ENCODE measurements at places on chromosomes 16 and 17. TPM values are rescaled to one million over a fixed set of nuclear protein-coding genes. Genes with fewer than 3 reads are reported as not detected.

- no peaks in the 10 kb centered on the region for H3K27me3 ChIP-seq
- H3K4me1 ChIP-seq: peaks cover 4% of the 10 kb centered on the region
- H3K36me3 ChIP-seq: no peaks in the 10 kb centered on the region
- H3K27ac ChIP-seq: no peak overlapping the region
Observed at GRCh38 chr17:33375103-33375502, 82.0 kb upstream of the ASIC2 start.

GRCh38 chr17:882827-883585 is 96.6 kb downstream of the NXN start:
- H3K36me3 ChIP-seq: no peaks in the 10 kb centered on the region
- H3K27me3 ChIP-seq: no peaks in the 10 kb centered on the region
- H3K27ac ChIP-seq: peak overlapping the region; percentile 87
- peak; percentile 80 for DNase-seq
- no peak overlapping the region for H3K4me3 ChIP-seq

DNA sequence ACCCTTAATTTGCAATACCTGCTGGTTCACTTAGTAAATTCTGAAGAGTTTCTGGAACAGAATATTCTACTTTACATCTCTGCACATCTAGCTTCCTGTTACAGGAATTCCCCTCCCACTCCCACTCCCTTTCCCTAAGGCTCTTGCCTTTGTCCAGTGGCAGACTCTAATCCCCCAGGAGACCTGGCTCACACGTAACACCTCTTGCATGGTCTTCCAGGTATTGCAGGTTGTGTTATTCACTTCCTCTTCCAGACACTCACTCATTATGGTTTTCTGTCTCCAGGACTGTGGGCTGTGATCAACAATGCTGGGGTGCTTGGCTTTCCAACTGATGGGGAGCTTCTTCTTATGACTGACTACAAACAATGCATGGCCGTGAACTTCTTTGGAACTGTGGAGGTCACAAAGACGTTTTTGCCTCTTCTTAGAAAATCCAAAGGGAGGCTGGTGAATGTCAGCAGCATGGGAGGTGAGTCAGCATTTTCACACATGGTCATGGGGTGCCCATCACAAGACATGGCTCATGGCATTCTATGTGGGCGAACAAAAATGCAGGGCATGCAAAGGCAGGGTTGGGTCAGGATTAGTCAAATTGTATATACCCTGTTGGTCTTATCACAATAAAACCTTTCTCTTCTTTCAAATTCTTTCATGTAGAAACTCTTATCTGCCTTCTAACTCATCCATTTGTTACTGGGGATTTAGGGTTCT is 35.8 kb downstream of the HSD17B2 start:
- H3K4me1 ChIP-seq: no peaks in the 10 kb centered on the region
- no peak overlapping the region for H3K4me3 ChIP-seq
- no peak for DNase-seq
- no peaks in the 10 kb centered on the region for H3K27me3 ChIP-seq
- H3K36me3 ChIP-seq: no peaks in the 10 kb centered on the region
- H3K27ac ChIP-seq: no peak overlapping the region

- no peak overlapping the region for H3K4me3 ChIP-seq
- H3K27ac ChIP-seq: no peak overlapping the region
- DNase-seq: no peak
- H3K27me3 ChIP-seq: no peaks in the 10 kb centered on the region
- no peaks in the 10 kb centered on the region for H3K36me3 ChIP-seq
- no peaks in the 10 kb centered on the region for H3K4me1 ChIP-seq
Observed at GRCh38 chr17:77952368-77952767, 6.1 kb upstream of the TNRC6C start.

TRAF7 gene
- 22.7 TPM for total RNA-seq

DNA sequence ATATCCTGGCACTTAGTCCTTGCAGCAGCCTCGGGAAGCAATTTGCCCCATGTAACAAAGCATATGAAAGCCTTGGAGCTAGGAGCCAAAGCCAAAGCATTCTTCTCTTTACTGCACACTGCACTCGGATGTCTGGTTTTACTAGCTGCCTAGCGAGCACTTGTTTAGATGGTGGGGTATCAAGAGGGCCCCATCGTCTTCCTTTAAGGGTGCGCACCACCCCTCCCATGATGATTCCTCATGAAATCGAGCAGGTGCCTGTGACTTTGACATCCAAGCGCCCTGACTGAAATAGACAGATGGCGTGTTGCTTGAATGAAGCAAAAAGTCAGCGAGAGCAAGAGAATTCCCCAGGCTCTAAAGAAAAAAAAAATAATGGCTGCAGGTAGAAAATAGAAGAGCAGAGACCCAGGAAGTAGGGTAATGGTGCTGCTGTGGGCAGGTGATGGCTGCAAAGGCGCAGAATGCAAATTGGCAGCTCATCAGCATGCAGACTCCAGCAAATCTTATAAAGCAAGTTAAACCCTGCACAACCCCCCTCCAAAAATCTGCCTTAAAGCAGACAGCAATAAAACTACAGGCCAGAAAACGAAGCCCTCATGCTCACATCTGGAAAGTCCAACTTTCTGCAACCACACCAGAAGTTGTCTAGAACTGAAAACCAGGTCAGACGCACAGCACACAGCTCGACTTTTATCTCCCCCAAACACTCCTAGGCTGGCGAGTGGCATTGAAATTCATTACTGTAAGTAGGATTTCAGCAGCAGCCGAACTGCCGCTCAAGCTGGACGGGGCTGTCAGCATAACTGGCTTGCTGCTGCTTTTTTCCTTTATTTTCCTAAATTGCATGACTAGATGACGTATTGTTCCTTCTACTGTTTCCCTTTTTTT is 384.3 kb downstream of the RBFOX1 start:
- no peaks in the 10 kb centered on the region for H3K4me1 ChIP-seq
- DNase-seq: no peak
- no peaks in the 10 kb centered on the region for H3K36me3 ChIP-seq
- H3K27me3 ChIP-seq: no peaks in the 10 kb centered on the region
- no peak overlapping the region for H3K4me3 ChIP-seq
- H3K27ac ChIP-seq: no peak overlapping the region

DNA sequence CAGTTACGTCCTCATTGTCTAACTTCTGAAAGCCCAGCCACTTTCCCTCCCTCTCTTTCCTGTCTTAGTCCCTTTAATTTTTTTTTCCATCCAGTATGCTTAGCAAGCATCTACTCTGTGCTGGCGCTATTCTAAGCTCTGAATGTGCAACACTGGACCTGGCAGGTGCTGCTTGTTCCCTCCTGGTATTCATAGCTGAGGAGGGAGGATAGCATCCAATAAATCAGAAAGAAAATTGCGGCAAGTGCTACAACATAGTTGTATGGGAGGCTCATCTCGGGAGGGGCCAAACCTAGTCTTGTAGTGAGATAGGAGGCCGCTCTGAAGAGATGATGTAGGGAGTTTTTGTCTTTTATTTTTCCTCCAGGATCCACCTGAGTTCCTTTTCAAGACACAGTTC is 457.3 kb upstream of the HSBP1 start:
- no peaks in the 10 kb centered on the region for H3K36me3 ChIP-seq
- no peak for DNase-seq
- no peak overlapping the region for H3K4me3 ChIP-seq
- H3K4me1 ChIP-seq: no peaks in the 10 kb centered on the region
- no peak overlapping the region for H3K27ac ChIP-seq

COTL1 gene
- 20.4 TPM for total RNA-seq

- H3K27ac ChIP-seq: no peak overlapping the region
- H3K4me1 ChIP-seq: peaks cover 43% of the 10 kb centered on the region
- no peaks in the 10 kb centered on the region for H3K27me3 ChIP-seq
- peaks cover 5% of the 10 kb centered on the region for H3K36me3 ChIP-seq
- DNase-seq: no peak
Observed at GRCh38 chr16:57261806-57262205, 16.7 kb downstream of the ARL2BP start.

GRCh38 chr17:40612599-40613244 is 34.9 kb downstream of the SMARCE1 start:
- no peaks in the 10 kb centered on the region for H3K4me1 ChIP-seq
- H3K27me3 ChIP-seq: no peaks in the 10 kb centered on the region
- DNase-seq: no peak
- no peaks in the 10 kb centered on the region for H3K36me3 ChIP-seq
- H3K4me3 ChIP-seq: no peak overlapping the region
- H3K27ac ChIP-seq: no peak overlapping the region

KRT36 gene
- total RNA-seq: not detected

- H3K4me1 ChIP-seq: peaks cover 69% of the 10 kb centered on the region
- H3K4me3 ChIP-seq: no peak overlapping the region
- no peak for DNase-seq
- H3K36me3 ChIP-seq: no peaks in the 10 kb centered on the region
- H3K27me3 ChIP-seq: no peaks in the 10 kb centered on the region
Observed at GRCh38 chr17:31566247-31566991, 174.9 kb downstream of the RAB11FIP4 start.

GRCh38 chr17:81331527-81332043 is 36.5 kb upstream of the SLC38A10 start:
- H3K4me1 ChIP-seq: peaks cover 55% of the 10 kb centered on the region
- no peak for DNase-seq
- no peak overlapping the region for H3K4me3 ChIP-seq

- no peak overlapping the region for H3K27ac ChIP-seq
- no peak overlapping the region for H3K4me3 ChIP-seq
- H3K36me3 ChIP-seq: no peaks in the 10 kb centered on the region
- no peaks in the 10 kb centered on the region for H3K4me1 ChIP-seq
Observed at GRCh38 chr16:59048876-59049275, 314.8 kb upstream of the GOT2 start.

ABCA9 gene
- 8.8 TPM for total RNA-seq

PLA2G10 gene
- 2.6 TPM for total RNA-seq

GRCh38 chr17:64063088-64063487 is 42.7 kb upstream of the ICAM2 start:
- no peak overlapping the region for H3K4me3 ChIP-seq
- H3K36me3 ChIP-seq: no peaks in the 10 kb centered on the region

DNA sequence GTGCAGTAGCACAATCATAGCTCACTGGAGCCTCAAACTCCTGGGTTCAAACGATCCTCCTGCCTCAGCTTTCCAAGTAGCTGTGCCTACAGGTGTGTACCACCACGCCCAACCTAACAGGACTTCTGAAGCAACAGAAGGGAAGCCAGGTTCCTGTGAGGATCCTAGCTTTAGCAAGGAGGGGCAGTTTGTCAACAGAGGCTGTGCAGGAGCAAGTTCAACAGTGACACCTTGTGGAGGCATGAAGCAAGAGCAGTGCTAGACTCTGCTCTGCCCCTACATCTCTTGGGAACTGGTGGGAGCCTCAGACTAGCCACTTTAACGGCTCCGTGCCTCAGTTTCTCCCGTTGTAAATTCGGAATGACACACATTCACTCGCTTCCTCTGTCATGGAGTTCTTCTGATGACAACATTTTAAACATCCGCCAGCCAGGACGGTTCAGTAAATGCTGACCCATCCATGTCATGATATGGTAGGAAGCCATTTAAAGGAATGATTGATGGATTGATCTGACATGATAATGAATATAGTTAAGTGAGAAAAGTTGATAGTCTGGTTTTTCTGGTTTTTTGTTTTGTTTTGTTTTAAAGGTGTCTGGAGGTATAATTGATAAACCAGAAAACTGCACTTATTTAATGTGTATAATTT is 218.7 kb downstream of the MRTFB start:
- no peak overlapping the region for H3K27ac ChIP-seq
- H3K27me3 ChIP-seq: no peaks in the 10 kb centered on the region
- peaks cover 11% of the 10 kb centered on the region for H3K4me1 ChIP-seq
- DNase-seq: no peak
- no peaks in the 10 kb centered on the region for H3K36me3 ChIP-seq

DNA sequence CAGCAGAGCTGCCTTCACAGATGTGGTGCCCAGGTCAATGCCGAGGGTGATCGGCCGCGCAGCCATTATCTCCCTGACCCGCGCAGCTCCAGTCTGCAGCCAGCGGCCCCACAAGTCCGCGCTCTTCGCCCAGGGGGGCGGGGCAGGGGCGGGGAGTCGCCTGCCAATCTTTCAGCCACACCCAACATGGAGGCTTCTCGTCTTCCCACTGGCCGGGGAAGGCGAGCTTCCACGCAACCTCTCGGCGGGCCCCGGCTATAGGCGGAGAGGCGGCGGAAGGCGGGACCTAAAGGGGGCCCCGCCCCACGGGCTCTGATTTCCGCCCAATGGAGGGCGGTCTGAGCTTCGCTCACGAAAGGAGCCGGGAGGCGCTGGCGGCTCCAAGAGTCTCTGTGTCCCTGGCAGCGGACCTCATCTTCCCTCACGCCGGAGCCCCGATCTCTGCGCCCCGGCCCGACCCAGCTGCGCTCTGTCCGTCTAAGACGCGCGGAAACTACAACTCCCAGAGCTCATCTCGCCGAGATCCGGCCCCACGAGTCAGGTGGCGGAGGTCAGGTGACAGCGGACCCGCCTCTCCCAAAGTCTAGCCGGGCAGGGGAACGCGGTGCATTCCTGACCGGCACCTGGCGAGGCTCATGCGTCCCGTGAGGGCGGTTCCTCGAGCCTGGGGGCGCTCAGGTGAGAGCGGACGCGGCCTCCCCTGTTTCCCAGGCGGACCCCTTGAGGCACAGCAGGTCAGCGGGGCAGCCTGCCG is at the start of the genes CTNS and SHPK:
Gene CTNS (plus strand): TSS at position 607 of the 754 bp plus-strand sequence. CDS start 3,447 bp downstream, outside the sequence.
Gene SHPK (minus strand): TSS at position 97 of the 754 bp plus-strand sequence. CDS start 31 bp downstream, at position 66.
- H3K4me1 ChIP-seq: peaks cover 43% of the 10 kb centered on the region
- H3K27ac ChIP-seq: peak within 1 kb of the TSS; percentile 91
- no peaks in the 10 kb centered on the region for H3K27me3 ChIP-seq
- H3K4me3 ChIP-seq: peak within 1 kb of the TSS; percentile 94

DNA sequence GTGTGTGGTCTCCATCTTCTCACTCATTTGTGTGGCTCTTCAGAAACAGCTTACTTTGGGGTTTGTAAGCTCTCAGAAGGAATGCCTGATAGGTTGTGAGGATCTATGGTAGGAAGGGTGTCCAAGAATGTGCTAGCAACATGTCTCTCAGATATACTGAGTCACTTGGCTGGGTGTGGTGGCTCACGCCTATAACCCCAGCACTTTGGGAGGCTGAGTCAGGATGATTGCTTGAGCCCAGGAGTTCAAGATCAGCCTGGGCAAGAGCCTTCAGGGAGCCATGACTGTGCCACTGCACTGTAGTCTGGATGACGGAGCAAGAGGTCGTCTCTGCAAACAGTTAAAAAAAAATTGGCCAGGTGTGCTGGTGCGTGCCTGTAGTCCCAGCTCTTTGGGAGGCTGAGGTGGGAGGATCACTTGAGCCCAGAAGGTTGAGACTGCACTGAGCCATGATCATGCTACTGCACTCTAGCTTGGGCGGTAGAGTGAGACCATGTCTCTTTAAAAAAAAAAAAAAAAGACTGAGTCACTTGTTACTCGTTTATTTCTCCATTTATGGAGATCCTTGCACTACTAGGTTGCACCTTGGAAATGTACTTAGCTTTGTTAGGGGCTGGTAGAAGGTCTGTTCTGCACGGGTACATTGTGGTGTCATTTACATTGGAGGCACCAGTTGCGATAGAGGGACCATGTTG is 232.0 kb downstream of the SNX29 start:
- H3K4me1 ChIP-seq: no peaks in the 10 kb centered on the region
- no peaks in the 10 kb centered on the region for H3K27me3 ChIP-seq
- no peak for DNase-seq
- H3K27ac ChIP-seq: no peak overlapping the region

GRCh38 chr17:18139949-18140348 is 31.4 kb downstream of the MYO15A start:
- no peak overlapping the region for H3K27ac ChIP-seq
- no peak for DNase-seq
- H3K4me1 ChIP-seq: peaks cover 6% of the 10 kb centered on the region
- no peaks in the 10 kb centered on the region for H3K36me3 ChIP-seq
- no peaks in the 10 kb centered on the region for H3K27me3 ChIP-seq

SEPTIN1 gene
- 0.33 TPM for total RNA-seq

GRCh38 chr17:81514489-81514738 is 1.8 kb upstream of the ACTG1 start:
- no peak for DNase-seq
- peak overlapping the region; percentile 63 for H3K4me3 ChIP-seq
- H3K36me3 ChIP-seq: peaks cover 9% of the 10 kb centered on the region
- no peaks in the 10 kb centered on the region for H3K27me3 ChIP-seq
